Effector memory CD8-positive, alpha-beta T cell (primary cell): ENCODE measurements at places on chromosomes 11 and 22.

GRCh38 chr11:102429691-102430090 is 22.9 kb downstream of the TMEM123 start:
- no peak for DNase-seq

- DNase-seq = no peak
Observed at GRCh38 chr11:130190371-130190881, 30.8 kb downstream of the ST14 start.

DNA sequence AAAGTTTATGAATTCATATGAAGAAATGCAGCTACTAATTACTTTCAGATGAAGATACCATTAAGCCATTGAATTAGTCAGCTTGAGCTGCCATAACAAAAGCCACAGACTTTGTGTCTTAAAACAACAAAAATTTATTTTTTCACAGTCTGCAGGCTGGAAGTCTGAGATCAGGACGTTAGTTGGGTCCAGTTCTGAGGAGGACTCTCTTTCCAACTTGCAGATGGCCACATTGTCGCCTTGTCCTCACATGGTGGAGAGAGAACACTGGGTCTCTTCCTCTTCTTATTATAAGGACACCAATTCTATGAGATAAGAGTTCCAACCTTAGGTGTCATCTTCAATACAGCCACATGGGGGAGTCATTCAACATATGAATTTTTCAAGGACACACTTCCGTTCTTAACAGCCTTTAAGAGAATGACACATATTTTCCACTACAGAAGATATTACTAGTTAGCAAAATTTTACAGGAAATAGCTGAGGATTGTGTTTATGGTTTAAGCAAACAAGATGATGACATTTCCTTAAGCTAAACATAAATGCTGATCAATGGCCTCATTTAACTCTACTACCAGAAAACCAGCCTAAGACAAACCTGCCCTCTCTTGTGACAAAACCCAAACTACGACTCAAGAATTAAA is 56.0 kb downstream of the DCUN1D5 start:
- peak; percentile 46 for DNase-seq

GRCh38 chr22:20671409-20672081 is 102.4 kb upstream of the SERPIND1 start:
- DNase-seq = no peak
